ENCODE measurements at places on chromosomes 5 and 9.

DNA sequence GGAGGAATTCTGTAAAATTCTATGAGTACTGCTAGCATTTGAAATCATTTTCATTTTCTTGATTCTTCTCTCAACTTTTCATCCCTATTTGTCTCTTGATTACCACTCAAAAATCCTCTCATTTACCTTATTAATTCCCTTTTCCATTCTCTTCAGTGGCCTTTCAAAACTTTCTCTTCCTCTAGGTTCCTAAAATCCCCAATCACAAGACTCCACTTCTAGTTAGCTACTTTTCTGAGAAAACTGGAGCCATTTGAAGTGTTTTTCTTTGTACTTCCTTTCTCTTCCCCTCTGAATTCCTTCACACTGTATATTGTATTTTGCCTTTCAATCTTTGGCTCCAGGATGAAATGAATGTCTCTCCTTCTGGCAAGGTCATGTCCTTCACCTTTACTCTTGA lies 61.3 kb upstream of the NR4A3 start:
- DNase-seq, result no peak

- no peak for DNase-seq
These were observed 270.4 kb downstream of the MED10 start for GRCh38 chr5:6107675-6108539.

GRCh38 chr5:10537624-10538023 lies 26.2 kb upstream of the ANKRD33B start:
- DNase-seq, result no peak

- no peak for DNase-seq
These were observed 92.2 kb upstream of the CCNG1 start for GRCh38 chr5:163345216-163345615.

- DNase-seq, result peak; percentile 35
These were observed 142.3 kb upstream of the ANKH start for GRCh38 chr5:15013654-15014463.

GRCh38 chr9:76372336-76372735 lies 21.9 kb downstream of the RFK start:
- DNase-seq, result no peak

DNA sequence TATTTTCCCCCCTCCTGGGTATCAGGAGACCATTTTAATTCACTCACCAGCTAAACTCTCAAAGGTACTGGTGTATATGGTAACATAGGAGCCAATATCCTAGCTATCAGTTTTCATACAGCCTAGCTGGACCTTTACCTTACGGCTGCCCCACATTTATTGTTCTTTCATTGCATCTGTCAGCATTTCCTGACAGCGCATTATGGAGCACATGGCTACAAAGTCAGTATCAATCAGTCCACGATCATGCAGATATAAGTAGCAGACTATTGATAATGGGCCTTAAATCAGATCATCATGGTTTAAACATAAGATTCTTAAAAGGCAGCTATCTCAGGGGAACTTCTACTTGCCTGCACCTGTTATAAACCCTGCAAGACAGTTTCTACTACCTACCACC lies 304.7 kb downstream of the KIAA0825 start:
- no peak for DNase-seq

Data from NCI-H1105 (cell line).